ENCODE measurements at places on chromosomes 5 and 9.

- no peak for DNase-seq
These were observed 8.5 kb upstream of the PPIC start for GRCh38 chr5:123044926-123045617.

DNA sequence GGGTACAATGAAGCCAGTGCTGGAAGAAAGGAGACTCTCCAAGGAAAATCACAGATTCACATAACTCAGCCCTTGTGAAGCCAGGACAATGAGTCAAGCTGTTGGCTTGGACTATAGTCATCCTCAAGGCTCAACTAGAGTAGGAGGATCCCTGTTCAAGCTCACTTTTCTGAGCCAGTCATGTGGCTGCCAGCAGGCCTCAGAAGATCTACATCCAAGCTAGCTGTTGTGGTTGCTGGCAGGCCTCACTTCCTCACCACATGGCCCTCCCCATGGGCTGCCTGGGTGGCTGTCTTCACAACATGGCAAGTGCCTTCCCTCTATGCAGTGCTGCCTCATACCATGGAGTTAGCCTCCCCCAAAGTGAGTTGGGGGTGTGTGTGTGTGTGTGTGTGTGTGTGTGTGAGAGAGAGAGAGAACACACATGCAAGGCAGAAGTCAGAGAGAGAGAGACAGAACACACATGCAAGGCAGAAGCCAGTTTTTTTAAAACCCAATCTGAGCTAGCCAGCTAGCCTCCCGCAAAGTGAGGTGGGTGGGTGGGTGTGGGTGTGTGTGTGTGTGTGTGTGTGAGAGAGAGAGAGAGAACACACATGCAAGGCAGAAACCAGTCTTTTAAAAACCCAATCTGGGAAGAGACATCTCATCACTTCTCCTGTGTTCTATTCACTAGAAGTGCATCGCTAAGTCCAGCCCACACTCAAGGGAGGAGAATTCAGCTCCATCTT lies 17.1 kb downstream of the SCAI start:
- DNase-seq: no peak

- no peak for DNase-seq
These were observed 147.0 kb downstream of the SPOCK1 start for GRCh38 chr5:137352095-137352494.

DNA sequence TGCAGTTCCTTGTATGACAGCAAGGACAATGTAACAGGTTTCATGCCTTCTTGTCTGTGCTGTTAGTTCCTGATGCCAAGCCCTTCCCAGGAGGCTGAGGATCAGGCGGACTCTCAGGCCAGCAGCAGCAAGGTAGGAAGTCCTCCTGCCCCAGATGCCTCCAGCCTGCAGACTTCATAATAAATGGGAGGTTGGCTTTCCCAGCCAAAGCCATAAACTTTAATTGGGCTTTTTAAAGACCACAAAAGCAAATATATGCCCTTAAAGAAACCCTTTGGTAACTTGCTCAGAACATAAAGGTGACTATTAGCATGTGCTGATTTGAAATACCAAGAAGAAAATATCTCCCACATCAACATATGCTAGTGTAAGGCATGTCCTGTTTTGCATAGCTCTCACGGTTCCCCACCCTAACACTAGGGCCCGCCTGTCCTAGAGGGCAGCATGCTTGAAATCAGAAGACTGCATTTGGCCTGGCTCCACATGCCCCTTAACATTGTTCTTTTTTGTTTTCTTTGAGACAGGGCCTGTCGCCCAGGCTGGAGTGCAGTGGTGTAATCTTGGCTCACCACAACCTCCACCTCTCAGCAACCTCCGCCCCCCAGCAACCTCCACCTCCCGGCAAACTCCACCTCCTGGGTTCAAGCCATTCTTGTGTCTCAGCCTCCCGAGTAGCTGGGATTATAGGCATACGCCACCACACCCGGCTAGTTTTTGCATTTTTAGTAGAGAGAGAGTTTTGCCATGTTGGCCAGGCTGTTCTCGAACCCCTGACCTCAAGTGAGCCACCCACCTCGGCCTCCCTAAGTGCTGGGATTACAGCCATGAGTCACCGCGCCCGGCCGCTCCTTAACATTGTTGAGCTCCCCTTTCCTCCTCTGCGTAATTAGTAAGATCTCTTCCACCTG lies 44.6 kb upstream of the FCN1 start:
- no peak for DNase-seq

GRCh38 chr5:176658817-176659511 lies 11.7 kb downstream of the TSPAN17 start:
- no peak for DNase-seq

DNA sequence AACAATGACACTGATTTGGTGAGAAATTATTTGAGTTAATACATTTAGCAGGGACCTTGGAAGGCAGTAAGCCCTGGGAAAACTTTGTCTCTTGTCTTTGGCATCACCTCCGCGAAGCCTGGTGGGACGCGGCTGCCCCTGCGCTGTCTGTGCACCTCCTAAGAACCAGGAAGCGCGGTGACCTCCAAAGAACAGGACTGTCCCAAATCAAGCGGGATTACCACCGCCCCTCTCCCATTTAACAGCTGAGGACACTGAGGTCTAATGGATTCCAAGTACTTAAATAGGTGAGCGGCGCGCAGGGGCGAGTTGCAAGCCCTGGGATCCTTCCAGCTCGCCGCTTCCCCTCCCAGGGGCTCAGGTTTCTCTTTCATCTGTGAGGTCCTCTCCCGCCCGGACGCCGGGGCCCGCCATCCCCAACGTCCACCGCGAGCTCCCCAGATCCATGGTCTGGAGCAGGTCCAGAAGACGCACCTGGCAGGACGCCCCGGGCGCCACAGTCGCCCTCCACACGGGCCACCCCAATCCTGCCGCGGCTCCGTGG lies 432 bp downstream of the STARD4 start:
- peak; percentile 50 for DNase-seq

- no peak for DNase-seq
These were observed 2.4 kb downstream of the MLANA start for GRCh38 chr9:5893134-5893505.

DNA sequence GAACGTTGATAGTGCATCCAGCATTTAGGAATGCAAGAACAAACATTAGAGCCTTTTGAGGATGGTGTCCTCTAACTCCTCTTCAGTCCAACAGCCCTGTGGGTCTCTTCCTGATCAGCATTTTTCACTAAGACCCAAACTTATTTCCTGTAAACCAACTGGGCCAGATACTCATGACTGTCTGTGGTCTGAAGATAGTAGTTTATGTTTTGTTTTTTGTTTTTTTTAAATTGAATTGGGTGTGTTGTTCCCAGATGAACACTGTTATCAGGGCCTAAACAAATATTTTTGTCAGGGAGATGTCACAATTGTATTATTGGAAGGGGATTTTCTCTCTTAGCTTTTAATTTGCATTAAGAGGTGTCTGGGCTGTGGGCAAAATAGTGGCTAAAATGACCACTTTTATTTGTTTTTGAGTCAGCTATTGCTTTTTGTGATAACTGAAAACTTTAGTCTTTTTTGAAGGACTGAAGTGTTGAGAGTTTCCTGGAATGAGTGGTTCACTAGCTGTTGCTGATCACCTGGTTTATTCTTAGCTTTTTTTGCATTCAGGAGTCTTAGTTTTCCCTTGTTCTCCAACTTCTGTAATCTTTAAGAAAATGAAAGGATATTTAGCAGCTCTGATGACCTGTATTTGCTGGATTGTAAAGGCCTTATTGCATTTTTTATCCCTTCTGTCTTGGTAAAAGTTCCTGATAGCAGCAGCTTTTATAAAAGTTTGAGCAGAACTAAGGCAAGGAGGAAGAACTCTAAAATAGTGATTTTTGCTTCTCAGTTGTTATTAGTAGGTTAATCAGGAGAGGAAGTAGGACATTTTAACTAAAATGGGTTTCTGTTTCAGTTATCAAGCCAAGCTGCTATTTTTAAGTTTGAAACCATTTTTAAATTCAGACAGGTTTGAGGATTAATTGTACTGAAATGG lies 5.5 kb downstream of the MAN2A1 start:
- no peak for DNase-seq

DNA sequence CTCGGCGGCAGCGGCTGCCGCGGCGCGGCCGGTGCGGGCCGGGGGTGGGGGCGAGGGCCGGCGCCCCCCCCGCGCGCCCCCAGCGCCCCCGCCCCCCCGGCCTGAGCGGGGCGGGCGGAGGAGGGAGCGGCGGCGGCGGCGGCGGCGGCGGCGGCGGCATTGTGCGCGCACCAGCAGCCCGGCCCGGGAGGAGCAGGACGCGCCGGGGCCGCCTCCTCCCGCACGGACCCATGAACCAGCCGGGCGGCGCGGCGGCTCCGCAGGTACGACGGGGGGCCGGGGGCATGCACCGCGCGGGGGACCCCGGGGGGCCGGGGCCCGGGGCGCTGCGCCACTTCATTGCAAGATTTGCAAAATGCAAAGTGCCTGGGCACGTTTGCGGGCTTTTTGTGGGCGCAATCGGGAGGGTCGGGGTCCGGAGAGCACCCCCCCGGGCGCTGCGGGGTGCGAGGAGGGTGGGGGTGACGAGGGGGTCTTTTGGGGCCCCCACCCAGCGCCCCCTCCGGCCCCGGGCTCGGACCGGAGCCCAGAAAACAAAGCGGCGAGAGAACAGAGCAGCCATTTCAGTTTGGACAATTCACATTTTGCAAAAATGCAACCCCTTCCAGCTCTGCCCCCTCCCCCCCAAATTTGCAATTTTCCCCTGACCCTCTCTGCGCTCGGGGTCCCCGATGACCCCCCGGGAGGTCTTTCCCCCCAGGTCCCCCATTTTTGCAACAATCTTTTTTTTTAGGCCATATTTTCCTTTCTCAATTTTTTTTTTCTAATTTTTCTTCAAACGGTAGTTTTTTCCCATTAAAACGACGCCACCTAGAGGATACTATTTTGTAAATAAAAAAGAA lies at the start of gene ZNF618:
Gene ZNF618, plus strand, starts transcription at position 159 of the 842 bp plus-strand sequence. Its CDS starts 72 bp downstream, at position 231.
- peak; percentile 35 for DNase-seq

- DNase-seq: no peak
These were observed 267.8 kb downstream of the MAT2B start for GRCh38 chr5:163773226-163773625.

GRCh38 chr9:127628758-127629467 lies 16.8 kb downstream of the STXBP1 start:
- no peak for DNase-seq

GRCh38 chr5:96470785-96471184 lies 37.7 kb upstream of the PCSK1 start:
- no peak for DNase-seq

- no peak for DNase-seq
These were observed 572 bp downstream of the GNA14 start for GRCh38 chr9:77647267-77648233.

- DNase-seq: no peak
These were observed 129.7 kb upstream of the SLIT3 start for GRCh38 chr5:169430671-169431070.

DNA sequence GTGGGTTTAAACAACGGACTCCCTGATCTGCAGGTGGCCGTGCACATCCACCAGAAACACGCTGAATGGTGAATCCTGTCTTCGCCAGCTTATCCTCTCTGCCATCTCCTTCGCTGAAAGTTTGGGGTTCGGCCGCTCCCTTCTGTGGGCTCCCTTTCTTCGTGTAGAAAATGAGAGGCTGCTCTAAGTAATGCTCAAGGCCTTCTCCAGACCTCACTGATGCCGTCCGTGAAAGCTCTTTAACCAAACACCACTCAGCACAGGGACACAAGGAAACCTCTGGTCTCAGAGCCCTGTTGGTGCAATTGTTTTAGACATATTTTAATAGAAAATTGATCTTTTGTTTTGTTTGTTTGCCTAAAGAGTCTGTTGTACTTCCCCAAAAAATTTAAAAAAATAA lies 596.5 kb downstream of the IRX1 start:
- no peak for DNase-seq

DNA sequence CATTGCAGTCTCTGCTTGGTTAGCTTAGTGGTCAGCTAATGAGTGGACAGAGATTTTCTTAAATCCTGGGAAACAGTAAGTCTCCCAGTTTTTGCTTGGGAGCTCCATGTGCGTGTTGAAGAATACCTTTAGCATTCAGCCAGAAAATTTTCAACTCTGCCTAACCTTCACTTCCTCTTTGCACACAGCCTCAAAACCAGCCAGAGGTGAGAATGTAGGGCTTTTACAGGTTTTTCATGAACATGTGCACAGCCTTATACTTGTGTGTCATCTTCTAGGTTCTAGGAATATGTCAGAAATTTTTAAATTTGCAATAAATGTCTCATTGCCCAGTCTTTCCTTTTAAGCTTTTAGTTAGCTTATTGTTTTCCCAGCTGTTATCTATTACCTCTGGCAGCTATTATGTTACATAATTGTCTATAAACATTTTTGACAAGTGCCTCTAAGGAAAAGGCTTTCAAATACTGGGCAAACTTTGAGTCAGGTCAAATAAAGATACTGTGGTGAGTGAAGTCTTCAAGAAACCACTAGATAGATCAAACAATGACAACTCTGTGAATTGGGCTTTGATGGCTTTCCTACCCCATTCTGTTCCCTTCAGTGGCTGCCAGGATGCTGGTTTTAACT lies 12.7 kb downstream of the ADGRV1 start:
- DNase-seq: peak; percentile 16

GRCh38 chr5:84715091-84715490 lies 330.4 kb upstream of the EDIL3 start:
- no peak for DNase-seq

GRCh38 chr5:64834037-64834436 lies 65.3 kb downstream of the CWC27 start:
- no peak for DNase-seq

- DNase-seq: peak; percentile 66
These were observed 297.1 kb downstream of the KCTD16 start for GRCh38 chr5:144467792-144468191.

- no peak for DNase-seq
These were observed 206.0 kb downstream of the SGCD start for GRCh38 chr5:156532921-156533320.

GRCh38 chr5:169242849-169243186 lies 58.1 kb downstream of the SLIT3 start:
- no peak for DNase-seq

DNA sequence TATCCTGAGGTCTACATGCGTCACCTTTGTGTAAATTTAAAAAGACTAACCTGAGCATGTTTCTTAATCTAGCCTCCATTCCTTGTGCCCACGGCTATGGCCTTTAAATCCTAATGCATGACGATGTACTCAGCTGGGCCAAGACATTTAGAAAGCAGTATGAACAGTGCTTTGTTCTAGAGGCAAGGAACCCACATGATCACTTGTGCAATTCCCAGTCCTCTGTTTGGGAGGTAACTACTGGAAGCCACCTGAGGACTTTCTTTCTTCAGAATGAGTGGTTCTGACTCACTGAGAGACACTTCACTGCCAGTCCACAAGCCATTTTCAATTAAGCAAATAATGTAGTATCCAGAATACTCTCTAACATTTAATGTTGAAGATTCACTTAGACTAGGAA lies 181.3 kb downstream of the RAB3C start:
- DNase-seq: no peak

- no peak for DNase-seq
These were observed 55.1 kb upstream of the SLC1A1 start for GRCh38 chr9:4435197-4435596.
